SK-N-SH treated with all-trans-retinoic acid at 6 μM for 48 hours (cell line): ENCODE measurements at places on chromosomes 2 and 18.

GRCh38 chr2:120747281-120747680 lies 11.6 kb downstream of the GLI2 start:
- ATAC-seq: no peak

DNA sequence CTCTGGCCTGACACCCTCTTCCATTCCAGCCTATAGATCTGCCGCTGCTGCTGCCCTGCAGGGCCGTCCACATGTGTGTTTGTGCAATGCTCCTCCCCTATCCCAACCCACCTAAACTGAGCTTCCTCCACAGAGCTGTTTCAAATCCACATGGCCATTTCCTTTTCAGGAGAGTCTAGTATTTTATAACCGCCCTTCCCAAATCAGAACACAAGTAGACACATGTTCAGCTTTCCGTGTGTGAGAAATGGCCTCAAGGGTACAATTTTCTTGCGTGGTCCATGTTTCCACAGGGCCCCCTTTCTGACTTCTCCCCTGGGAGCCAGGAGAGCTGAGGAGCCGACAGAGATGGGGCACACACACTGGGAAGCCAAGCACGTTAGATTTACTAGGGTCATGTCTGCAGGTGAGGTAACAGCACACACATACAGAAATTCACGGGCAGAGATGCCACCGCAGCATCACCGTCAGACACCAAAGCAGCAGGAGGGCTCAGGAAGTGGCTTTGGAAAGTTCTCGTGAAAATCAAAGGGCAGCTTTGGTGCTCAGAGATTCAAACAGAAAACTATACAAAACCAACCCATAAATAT lies 102.9 kb upstream of the TGFA start:
- no peak for ATAC-seq

DNA sequence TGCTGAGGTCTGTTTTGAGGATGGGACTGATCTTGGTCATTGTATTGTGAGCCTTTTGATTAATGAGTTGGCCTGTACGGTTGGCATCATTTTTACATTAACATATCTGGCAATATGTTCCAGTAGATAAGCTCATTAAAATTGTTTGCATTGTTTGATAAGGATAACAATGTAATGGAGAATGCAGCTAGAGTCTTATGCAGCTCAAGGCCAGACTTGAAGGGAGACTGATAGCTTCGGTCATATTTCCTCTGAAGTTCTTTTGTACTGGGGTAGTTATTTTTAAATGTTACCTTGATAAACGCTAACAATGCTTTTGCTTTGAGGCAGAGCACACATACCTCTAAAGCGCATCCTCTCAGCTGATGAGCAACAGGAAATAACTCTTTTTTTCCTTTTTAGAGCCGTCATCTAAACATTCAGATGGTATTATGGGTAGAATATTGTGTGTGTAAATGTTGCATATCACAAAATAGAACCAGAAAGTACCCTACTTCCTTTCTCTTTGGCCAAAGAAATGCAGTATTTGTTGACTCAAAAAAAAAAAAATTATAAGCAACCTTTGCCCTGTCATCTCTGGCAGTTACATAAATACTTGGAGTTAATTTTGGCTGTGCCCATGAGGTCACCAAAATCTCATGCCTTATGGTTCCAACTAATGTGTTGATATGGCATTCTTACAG lies 1.3 kb downstream of the MAPRE2 start:
- no peak; the same call in 2 of the 3 replicates for ATAC-seq

DNA sequence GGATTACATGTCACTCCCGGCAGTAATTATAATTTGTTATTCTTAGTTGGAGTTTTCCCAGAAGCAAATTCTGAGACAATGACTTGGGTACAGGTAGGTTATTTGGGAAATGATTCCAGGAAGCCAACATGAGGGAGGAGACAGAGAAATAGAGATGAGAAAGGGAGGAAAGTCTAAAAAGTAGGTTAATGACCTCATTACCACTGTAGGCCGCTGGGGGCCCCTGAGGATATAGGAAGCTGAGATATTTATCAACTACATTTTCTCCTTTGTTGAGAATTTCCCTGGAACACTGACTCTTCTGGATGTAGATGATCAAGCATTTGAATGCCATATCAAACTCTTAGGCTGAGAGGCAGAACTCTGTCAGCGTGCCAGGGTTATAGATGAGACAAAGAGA lies 284.3 kb downstream of the ICOS start:
- ATAC-seq: no peak

- ATAC-seq: no peak
Measured at GRCh38 chr18:63477968-63478367, 1.2 kb downstream of the SERPINB5 start.

DNA sequence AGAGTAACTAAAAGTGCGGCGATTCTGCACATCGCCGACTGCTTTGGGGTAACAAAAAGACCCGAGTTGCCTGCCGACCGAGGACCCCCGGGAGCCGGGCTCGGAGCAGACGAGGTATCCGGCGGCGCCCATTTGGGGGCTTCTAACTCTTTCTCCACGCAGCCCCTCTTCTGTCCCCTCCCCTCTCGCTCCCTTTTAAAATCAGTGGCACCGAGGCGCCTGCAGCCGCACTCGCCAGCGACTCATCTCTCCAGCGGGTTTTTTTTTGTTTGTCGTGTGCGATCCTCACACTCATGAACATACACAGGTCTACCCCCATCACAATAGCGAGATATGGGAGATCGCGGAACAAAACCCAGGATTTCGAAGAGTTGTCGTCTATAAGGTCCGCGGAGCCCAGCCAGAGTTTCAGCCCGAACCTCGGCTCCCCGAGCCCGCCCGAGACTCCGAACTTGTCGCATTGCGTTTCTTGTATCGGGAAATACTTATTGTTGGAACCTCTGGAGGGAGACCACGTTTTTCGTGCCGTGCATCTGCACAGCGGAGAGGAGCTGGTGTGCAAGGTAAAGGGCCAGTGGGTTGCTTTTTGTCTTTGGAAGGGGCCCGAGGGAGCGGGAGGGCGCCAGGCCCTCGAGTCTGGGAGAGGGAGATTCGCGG lies 1.4 kb downstream of the TRIB2 start:
- peak; percentile 4 for ATAC-seq

DNA sequence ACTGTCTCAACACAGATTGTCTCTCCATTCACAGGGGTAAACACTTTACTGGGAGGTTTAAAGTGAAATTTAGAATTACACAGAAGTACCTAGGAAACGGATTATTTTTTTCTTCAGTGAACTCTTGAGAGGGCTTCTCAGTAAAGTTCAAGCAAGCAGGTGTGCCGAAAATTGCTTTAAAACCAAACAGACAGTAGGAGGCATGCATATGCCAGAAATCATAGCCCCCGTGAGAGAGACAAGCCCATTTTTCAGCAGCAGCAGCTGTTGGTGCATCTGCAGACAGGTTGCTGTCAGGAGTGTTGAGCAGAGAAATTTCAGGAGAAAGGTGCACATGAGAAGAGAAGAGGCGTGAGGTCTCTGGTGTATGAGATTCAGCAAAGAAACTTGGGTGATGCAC lies 2115.5 kb upstream of the CELF4 start:
- ATAC-seq: no peak

DNA sequence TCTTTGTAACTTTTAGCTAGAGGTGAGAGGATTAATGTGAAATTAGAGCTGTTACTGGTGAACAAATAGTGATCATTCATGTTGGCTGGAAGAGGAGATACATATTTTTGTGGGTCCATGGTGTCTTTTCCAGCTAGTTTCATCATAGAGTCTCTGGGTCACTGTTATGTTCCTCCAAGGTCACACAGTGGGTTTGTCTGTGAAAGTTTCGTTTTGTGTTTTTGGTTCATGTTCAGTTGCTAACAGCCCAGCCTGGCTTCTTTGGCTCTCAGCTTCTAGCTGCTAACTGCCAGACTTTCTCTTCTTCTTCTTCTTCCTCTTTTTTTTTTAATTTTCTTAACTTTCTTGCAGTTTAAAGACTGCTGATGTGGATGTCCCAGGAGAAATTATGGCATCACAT lies 480.0 kb upstream of the SYT4 start:
- ATAC-seq: no peak

DNA sequence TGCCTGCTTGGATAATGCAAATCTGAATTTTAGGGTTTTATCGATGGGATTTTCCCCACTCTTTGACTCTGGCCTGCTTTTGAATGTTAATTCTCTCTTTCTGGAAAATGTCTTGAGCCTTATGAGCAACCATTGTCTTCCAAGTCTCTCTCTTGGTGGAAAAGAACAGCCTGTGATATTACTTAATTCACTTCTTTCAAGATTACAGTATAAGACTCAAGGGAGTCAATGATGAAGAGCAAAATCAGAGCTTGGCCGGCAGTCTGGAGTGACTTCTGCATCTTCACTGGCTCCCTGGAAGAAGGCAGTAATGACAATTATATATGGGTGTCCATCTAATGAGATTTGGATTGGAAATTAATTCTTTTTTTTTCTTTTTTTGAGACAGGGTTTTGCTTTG lies 122.9 kb upstream of the ZEB2 start:
- no peak for ATAC-seq

GRCh38 chr2:204051984-204052556 lies 115.5 kb downstream of the ICOS start:
- ATAC-seq: no peak

GRCh38 chr2:118568700-118569099 lies 278.7 kb downstream of the EN1 start:
- no peak for ATAC-seq

GRCh38 chr2:48808311-48808710 lies 52.8 kb upstream of the LHCGR start:
- ATAC-seq: no peak

DNA sequence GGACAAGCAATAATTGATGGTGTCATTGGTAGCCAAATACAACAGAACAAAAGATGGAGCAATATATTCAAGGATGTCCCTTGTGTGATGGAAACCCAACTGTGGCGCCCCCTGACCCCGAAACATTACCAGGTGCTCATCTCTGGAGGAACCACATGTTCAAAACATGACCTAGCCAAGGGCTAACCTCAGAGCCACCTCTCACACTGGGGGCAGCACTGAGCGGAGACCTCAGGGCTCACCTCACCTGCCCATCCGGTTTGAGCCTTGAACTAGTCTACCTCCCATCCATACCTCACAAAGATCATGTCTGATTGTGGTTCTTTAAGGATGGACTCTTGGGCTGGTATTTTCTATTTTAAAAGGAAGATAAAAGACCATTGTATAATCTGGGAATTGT lies 314.4 kb upstream of the CDH7 start:
- no peak for ATAC-seq

GRCh38 chr2:3406501-3406900 lies 27.0 kb downstream of the TRAPPC12 start:
- no peak for ATAC-seq

DNA sequence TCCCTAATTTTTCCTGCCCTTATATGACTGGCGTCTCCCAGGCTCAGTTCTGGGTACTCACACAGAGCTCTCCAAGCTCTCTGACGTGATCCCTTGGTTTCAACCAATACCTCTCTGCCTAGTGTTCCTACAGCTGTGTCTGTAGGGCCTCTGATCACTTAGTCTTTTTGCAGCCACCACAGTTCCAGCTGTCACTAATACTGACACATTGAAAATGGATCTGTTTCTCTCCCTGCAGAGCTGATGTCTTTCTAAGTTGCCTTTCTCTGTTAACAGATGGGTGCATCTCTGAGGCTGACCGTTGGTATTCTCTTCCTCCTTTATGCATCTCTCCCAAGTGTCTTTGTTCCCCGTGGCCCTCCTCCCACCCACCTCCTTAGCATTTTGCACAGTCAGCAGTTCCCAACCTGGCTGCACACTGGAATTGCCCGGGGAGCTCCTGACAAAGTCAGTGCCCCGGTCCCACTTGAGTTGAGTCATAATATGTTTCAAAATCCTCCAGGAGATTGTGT lies 62.5 kb downstream of the CERS6 start:
- 0 out of 3 replicates have a peak, but pooled peaks have one; percentile 6 for ATAC-seq

- ATAC-seq: no peak
Measured at GRCh38 chr18:52615943-52616342, 275.9 kb downstream of the DCC start.

- ATAC-seq: peak; percentile 57; the same call in 2 of the 3 replicates
Measured at GRCh38 chr2:223247136-223247535, 195.1 kb downstream of the KCNE4 start.

- ATAC-seq: no peak
Measured at GRCh38 chr2:180572346-180572745, 408.1 kb upstream of the UBE2E3 start.

DNA sequence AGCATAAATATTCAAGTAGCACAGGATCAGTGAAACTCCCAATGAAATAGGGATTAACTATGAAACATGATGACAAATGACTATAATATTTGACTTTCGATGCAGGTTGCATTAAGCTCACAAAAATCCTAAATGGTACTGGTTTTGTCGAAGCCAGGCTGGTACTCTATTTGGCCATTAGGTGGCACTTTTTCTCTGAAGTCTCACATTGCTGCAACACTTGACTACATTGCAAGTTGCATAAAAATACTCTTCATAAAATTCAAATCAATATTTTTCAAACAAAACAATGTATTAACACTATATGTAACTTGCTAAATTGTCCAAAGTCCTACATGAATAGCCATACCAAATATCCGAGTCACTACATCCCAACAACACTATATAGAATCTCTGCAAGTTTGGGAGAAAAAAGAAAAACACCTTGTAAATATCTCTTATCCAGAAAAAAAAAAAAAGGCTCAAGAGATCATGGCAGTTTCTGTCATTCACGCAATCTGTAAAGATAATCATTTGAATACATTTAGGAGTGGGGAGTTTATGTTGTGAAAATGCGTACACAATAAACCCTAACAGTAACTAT lies 9.5 kb downstream of the RTTN start:
- ATAC-seq: peak; percentile 82

DNA sequence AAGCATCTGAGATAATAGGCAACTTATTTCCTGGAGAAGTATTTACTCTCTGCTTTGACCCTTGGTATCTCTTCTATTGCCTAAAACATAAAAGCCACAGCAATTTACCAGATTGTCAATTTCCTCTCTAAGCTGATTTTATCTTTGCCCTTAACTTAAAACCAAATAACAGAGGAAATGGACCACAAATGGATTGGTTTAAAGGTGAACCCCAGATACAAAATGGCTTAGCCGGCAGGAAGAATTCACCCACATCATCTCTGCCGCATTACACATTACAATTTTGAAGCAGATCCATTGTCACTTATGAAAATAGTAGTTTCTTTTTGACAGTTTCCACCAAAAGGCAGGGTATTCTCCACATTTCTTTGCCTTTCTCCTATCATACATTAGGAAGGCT lies 585.8 kb upstream of the CHAC2 start:
- ATAC-seq: no peak

- ATAC-seq: no peak
Measured at GRCh38 chr2:1462994-1463393, 49.7 kb downstream of the TPO start.

DNA sequence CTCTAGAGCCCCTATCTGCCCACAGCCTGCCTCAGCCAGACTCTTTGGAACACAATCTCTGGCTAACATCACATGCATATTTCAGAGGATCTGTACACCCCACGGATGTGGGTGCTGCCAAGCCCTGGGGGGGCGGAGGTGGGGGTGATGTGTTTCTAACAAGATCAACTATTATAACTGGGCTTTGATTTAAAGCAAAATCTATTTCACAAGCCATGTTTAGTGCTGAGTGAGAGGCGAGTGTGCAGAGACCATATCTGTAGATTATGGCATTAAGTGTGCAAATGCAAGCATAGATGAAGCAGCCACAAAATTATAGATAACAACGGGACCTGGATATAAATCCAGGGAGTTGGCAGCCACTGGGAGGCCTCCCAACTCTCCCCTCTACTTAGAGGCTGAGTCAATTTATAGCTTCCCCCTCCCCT lies 135.8 kb upstream of the SMAD2 start:
- peak; percentile 67 for ATAC-seq

GRCh38 chr2:119371111-119371510 lies 4.3 kb downstream of the DBI start:
- no peak for ATAC-seq
